Stimulated activated CD4-positive, alpha-beta T cell treated with anti-CD3 and anti-CD28 coated beads, Interleukin-1b, Interleukin-23, amount 100 ng/mL, for 24 hours (primary cell): ENCODE measurements at places on chromosomes 13 and 19.

DNA sequence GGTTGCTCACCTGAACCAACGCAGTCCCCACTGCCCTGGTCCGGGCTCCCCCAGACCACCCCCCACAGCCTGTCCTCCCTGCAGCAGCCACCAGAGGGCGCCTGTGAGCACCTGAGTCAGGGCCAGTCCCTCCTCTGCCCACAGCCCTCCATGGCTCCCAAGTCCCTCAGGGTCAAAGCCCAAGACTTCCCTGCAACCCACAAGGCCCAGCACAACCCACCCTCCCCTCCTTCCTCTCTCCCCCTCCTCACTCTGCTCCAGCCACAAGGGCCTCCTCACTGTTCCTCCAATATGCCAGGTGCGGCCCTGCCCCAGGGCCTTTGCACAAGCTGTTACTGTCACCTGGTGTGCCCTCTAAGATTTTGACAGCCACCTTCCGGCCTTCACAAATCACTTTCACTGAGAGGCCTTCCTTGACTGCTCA is 10.9 kb downstream of the GNA15 start:
- DNase-seq = peak; percentile 47

DNA sequence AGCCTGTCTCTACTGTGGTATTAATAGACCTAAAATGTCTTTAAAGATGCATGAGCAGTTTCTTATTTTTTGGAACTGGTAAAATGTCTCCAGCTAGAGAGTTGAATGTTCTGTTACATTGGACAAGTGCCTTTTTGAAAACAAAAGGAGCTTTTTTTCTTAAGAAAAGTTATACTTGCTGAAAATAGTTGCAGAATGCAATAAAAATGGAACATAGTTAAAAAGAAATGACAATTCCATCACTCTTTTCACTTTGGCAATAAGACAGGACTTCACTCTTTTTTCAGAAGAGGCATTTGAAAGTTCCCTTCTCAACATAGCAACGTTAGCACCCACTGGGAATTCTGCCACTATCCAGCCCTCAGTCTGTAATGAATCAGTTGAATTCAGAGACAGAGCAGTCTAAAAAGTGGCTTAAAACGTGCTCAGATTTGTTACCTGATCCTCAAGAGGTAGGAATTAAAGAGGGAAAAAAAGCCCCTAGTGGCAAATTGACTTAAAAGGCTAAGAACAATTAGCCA is 10.1 kb downstream of the RGCC start:
- no peak for DNase-seq

- no peak for DNase-seq
Observed at GRCh38 chr13:50612717-50613116, 230.8 kb downstream of the DLEU7 start.

DNA sequence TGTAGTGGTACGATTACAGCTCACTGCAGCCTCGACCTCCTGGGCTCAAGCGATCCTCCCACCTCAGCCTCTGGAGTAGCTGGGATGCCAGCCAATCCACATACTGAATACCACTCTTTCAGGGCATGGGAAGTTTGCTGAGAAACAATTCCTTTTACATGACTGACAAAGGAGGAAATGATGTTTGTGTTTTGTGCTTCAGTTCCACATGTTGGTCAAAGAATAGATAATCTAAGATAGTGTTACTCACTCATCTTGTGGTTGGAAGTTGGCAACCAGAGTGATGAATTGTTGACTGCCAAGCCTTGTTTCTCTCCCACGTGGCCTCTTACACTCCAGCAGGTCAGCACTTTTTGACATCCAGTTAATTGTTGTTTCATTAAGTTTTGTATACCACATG is 7.6 kb downstream of the MBD3L2B start:
- no peak for DNase-seq

- no peak for DNase-seq
Observed at GRCh38 chr13:76889254-76889653, 3.0 kb upstream of the KCTD12 start.

GRCh38 chr13:102132777-102133295 is 269.0 kb downstream of the FGF14 start:
- no peak for DNase-seq

DNA sequence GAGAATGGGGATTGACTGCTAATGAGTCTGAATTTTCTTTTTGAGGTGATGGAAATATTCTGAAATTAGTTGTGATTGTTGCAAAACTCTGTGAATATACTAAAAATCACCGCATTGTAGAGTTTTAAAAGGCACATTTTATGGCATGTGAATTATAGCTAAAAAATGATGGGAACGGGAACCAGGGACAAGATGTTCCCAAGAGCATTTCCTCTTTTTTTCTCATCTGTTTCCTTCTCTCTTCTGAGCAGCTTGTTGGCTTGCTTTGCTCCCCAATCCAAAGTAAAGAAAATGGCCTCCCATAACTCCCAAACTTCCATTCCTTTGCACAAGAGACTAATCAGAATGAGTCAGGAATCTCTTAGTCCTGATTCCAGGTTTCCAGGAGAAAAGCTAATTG is 459.2 kb downstream of the TSHZ3 start:
- no peak for DNase-seq

DNA sequence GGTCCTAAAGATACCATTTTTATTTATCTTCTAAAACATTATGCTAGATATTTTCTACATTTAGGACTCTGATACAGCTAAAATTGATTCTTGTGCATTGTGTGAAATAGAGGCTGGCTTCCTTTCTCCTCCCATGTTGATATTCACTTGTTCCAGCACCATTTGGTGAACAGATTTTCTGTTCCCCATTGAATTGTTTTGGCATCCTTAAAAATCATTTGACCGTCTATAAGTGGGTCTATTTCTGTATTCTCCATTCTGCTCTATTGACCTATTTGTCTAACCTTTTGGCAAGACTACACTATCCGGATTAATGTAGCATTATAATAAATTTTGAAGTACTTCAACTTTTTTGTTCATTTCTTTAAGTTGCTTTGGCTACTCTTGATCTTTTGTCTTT is 2689.2 kb downstream of the PCDH9 start:
- no peak for DNase-seq

DNA sequence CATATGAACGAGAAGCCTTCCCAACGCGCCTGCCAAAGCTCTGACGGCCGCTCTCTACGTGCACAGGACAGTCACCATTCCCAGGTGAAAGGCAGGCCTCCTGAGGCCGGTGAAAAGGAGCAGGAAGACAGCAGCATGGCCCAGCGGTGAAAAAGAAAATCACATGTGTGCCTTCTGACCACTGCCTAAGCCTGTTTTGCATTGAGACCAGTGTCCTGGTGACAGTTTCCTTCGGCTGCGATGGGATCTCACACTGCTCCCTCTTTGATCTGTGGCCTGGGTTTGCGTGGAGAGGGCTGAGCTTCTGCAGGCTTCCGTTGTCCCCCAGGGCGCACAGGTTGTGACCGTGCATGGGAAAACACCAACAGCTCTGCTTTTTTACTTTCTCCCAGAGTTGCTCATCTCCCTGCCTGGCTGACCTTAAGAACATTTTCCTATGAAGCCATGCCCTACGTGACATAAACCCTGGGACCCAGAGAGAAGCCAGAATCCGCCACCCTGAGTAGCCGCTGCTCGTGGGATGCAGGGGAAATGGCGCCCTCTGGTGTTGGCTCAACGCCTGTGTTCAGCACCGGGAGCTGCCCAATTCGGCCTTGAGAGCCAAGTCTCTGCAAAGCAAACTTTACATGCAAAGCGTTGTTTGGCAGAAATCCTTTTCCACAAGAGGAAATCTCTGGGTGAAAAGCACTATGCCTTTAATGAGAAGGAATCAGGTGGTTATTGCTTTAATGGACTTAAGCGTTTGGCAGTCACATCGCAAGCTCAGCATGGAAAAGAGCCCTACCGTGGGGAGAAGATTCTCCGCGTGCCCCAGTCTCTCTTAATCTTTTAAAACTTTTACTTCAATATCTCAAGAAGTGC is 112.2 kb upstream of the GPR12 start:
- peak; percentile 14 for DNase-seq

- peak; percentile 85 for DNase-seq
Observed at GRCh38 chr19:58519355-58520256, at the start of gene ZBTB45. TSS of gene ZBTB45 (minus strand) at chr19:58519810. CDS start at chr19:58517673, 2,137 bp downstream.

GRCh38 chr19:35061583-35062373 is 20.3 kb downstream of the HPN start:
- DNase-seq = no peak

DNA sequence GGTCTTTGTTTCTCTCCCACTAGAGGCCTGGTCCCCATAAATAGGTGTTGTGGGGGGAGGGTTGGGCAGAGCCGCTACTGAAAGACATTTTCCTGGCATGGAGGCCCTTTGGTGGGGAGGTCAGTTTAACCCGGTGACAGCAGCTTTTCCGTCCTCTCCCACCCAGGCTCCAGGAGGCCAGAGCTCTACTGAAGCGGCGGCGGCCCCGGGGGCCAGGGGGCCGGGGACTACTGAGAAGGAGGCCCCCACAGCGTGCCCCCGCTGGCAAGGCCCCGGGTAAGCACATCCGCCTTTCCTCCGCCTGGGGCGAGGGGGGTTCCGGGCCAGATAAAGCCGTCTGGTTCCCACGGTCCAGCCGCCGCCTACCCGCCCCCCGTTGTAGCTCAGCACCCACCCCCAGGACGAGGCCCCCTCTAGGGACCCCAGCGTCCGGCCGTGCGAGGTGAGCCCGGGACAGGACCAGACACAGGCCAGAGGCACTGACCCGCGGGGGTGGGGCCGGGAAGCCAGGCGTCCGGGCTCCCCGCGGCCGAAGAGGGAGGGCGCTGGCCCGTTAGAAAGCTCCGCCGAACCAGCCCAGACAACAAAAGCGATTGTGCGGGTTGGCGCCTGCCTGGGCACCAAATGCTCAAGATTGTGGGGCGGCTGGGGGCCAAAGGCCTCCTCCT is 1.1 kb upstream of the LTBP4 start:
- DNase-seq = no peak

DNA sequence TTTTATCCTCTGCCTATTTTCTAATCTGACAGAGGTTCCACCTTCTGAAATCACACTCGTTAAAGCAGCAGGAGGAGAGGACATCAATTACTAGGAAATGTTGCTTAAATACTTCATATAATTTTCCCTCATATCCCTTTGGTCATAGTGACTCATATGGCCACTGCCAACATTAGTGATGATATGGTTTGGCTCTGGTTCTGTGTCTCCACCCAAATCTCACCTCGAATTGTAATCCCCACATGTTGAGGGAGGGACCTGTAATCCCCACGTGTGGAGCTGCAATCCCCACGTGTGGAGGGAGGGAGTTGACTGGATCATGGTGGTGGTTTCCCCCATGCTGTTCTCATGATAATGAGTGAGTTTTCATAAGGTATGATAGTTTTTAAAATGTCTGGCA is 618.4 kb upstream of the SLITRK5 start:
- no peak for DNase-seq

DNA sequence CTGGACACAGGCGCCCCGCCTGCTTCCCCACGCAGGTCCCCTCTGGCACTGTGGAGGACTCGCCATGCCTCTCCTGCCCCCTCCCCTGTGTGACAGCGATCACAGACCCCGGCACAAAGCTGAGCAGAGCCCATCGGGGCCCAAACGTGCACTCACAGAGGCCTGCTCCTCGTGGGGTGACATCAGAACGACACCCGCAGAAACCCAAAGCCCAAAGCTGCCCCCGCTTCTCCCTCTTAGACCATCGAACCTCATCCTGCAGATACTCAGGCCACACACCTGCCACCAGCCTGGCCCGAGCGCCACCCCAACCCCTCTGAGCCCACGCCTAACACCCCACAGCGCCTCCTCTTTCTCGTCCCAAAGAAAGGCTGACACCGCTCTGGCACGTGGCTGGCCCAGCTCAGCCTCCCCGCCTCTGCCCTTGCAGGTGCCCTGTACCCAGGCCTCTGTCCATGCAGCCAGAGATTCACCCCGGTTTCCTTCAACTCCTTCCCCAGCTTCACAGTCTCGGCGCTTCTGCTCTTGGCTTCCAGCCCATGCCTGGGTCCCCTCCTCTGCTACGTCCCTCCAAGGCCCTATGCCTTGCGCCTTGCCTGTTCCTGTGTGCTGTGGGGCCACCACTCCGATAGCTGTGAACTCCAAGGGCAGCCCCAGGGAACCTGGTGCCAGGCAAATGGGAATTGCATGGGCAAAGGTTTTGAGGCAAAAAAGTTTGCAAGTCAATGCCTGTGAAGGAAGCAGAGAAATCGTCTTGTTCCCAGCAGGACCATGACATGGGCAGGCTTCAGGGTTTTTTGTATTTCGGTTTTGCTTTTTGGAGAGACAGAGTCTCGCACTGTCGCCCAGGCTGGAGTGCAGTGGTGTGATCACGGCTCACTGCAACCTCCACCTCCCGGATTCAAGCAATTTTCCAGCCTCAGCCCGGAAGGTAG is 831 bp upstream of the CBARP start:
- DNase-seq = no peak

GRCh38 chr13:24407844-24408243 is 98.5 kb downstream of the C1QTNF9 start:
- DNase-seq = no peak

DNA sequence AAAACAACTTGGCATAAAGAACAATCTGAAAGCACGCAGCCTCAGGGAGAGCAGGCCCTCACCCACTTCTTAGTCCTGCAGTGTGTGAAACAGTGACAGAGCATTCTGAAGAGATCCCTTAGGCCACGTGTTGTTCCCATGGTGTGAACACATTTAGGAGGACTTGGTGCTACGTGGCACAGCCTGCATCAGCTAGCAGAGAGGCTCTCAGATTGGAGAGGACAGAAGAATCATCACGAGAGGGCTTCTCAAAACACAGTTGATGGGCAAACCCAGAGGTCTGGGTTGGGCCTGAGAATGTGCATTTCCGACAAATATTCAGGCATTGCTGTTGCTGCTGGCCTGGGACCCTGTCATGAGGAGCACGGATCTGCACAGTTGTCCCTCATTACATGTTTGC is 26.1 kb upstream of the TFDP1 start:
- no peak for DNase-seq

DNA sequence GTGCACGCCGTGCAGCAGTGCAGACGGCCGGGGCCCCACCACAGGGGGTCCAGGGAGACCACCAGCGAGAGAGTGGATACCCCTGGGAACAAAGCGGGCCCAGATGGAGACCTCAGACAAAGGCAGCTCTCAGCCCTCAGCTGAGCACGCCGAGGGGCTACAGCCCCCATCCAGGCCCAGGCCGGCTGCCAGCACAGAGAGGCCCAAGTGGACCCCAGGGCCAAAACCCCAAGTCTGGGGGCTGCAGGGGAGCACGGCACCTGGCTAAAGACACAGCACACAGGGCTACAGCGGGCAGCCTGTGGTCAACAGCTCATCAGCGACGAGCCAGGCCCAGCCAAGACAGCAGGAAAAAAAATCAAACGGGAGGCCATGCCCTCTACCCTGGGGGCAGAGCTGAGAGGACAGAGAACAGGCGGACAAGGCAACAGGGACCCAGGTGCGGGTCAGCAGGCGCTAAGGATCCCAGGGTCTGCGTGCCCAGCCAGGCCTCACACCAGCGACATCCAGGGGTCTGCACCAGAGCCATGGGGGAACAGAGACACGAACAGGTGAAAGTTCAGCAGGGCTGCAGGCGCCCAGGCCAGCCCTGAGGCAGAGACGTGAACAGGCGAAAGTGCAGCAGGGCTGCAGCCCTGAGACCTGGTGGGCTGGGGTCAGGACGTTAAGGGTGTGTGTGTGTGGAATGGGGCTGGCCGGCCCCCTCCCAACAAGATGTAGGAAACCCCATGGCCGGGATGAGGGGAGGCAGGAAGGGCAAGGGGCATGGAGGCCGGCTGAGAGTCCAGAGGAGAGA is 34.3 kb downstream of the RASA3 start:
- DNase-seq = no peak
